ENCODE measurements at places on chromosomes 2 and 18. TPM values are rescaled to one million over a fixed set of nuclear protein-coding genes. Genes with fewer than 3 reads are reported as not detected.

Gene ASTL
- 0.24 TPM for total RNA-seq

Gene ALPI
- not detected for total RNA-seq

Gene ZAP70
- total RNA-seq: not detected

Gene RAB6C
- total RNA-seq: not detected

Gene MBD1
- total RNA-seq: 63.9 TPM

Gene CTLA4
- total RNA-seq: not detected

Gene CD8B2
- not detected for total RNA-seq

Gene TM4SF20
- total RNA-seq: not detected

Gene WDR12
- total RNA-seq: 6.4 TPM

Gene NT5C1B
- not detected for total RNA-seq

Gene IL36G
- total RNA-seq: not detected

Gene CHRND
- total RNA-seq: not detected

Gene TMEM178A
- total RNA-seq: 1.8 TPM

Gene PSTPIP2
- total RNA-seq: 3.3 TPM

Gene PTPRN
- 22.6 TPM for total RNA-seq

Gene TFPI
- 210 TPM for total RNA-seq

Gene TLX2
- total RNA-seq: not detected

Gene EN1
- 0.32 TPM for total RNA-seq

Gene C2orf72
- 0.26 TPM for total RNA-seq

Gene TNFAIP6
- total RNA-seq: 32.4 TPM
